H9 (cell line): ENCODE measurements at places on chromosomes 16 and 17.

GRCh38 chr17:74493331-74493833 lies 26.9 kb downstream of the CD300A start:
- DNase-seq: peak; percentile 89

GRCh38 chr17:50191359-50192143 lies 9.9 kb downstream of the COL1A1 start:
- no peak for DNase-seq

DNA sequence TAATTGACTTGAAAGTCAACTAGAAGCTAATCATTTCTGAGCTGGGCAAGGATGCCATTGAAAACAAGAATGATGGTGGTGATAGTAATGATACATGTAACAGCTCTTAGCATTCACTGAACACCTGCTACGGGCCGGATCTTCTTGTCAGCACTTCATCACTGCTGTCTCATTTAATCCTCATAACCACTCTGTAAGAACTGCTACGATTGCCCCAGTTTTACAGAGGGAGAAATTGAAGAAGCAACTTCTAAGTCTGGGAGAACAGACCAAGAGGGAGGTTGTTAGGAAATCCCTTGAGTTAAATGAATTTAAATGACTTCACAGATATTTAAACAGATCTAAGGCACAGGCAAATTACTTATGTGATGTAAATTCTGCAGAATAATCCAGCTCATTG lies 7.0 kb upstream of the GAN start:
- no peak for DNase-seq

- DNase-seq: no peak
These were observed 81.1 kb upstream of the DNAH17 start for GRCh38 chr17:78658281-78658785.

DNA sequence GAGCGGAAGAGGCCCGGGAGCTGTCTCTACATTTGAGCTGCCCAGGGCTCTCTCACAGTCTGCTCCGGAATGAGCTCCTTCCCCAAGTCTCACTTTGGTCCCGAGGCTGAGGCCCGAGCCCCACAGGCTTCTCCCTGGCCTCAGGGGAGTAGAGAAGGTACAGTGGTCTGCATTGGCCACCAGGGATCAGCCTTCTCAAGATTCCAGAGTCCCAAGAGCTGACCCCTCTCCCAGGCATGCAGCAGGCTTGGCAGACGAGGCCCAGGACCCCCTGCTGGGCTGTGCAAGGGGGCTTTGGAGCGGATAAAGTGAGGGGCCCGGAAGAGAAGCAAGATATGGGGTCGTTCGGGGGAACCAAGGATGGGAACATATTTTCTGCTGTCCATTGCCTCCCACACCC lies 3.1 kb downstream of the PRSS27 start:
- no peak for DNase-seq

- no peak for DNase-seq
These were observed 22.4 kb downstream of the SNX11 start for GRCh38 chr17:48129981-48130380.

- no peak for DNase-seq
These were observed 31.9 kb downstream of the GRIN2C start for GRCh38 chr17:74827800-74828199.

DNA sequence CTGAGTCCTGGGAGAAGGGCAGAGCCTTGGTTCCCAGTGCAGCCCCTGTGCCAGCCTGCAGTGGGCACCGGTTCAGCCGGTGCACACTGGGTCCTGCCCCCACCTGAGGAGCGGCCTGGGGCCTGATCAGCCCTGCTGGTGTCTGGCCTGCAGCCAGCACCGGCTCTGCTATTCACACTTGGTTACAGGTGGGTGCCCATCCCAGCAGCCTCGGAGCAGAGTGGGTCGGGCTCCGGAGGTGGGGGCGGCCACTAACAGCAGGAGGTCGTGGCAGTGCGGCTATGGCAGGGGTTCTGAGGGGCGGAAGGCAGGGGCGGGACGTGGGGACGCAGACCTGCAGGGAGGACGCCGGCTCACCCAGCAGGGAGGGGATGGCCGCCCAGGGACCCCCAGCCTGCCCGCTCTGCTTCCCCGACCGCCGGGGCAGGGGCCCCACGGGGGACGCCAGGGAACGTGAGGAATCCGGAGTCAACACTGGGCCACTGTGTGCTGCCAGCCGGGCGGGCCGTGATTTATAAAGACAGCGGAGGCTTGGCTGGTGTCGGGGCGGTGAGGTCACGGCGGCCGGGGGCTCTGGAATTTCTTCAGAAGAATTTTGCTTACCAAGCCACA lies 20.3 kb downstream of the METRNL start:
- no peak for DNase-seq

DNA sequence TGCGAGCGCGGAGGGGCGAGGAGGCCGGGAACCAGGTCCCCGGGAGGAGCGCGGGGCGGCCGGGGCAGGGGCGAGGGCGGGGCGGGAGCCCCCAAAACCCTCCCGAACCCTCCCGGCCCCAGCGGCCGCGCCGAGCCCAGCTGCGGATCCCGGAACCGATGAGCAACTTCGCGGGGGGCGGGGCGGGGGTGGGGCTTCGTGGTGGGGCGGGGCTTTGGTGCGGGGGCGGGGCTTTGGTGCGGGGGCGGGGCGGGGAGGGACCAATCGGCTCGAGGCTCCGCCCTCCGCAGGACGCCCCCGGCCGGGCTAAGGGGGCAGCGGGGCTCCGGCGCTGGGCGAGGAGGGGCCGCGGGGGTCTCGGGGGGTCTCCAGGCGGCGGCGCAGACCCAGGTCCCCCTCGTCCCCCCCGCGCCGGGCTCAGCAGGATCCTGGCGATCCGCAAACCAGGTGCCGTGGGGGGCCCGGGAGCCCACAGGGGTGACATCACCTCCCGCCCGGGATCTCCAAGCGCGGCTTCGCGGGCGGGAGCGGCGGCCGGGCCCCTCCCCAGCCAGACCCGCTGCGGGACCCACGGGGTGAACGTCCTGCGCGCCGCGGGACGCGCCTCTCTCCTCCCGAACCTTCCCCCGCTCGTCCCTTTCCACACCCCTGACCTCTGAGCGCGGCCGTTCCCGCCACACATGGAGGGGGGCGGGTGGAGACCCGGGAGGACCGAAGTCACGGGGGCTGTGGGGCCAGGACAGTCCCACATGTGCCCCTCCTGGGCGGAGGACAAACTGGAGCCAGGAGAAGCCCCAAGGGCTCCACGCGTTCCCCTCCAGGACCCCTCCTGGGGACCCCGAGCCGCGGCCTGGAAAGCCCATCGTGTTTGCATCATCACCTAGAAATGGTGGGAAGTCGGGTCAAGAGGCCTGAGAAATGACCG lies at the start of gene ABR:
Gene ABR (minus strand): TSS at position 164 of the 925 bp plus-strand sequence. CDS start 254 bp downstream, outside the sequence.
- peak; percentile 77 for DNase-seq

- DNase-seq: peak; percentile 26
These were observed 5.5 kb upstream of the TMEM92 start for GRCh38 chr17:50268743-50269275.

DNA sequence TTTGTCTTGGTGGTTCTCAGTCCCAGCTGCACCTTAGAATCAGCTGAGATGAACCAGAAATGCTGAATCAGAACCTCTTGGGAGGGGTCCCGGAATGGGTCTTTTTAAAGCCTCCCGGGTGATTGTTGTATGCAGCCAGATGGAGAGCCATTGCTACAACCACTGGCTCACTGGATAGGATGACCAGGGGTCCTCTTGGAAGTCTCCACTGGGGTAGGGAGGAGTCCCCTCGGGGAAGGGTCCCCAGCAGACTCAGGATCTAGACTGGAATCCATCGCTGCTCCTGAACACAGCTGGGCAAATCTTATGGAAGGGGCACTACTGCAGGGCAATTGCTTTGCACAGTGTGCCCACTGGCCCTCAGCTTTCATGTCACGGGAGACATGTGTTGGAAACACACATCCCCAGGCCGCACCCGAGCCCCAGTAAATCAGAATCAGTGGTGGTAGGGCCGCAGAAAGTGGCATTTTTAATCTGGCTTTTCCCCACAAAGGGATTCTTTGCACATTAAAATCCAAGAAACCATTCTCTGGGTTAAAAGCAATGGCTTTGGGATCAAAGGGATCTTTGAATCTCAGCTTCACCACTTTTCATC lies 117.3 kb downstream of the IRX5 start:
- DNase-seq: no peak

GRCh38 chr17:19551591-19552148 lies 18.0 kb downstream of the SLC47A1 start:
- DNase-seq: no peak

DNA sequence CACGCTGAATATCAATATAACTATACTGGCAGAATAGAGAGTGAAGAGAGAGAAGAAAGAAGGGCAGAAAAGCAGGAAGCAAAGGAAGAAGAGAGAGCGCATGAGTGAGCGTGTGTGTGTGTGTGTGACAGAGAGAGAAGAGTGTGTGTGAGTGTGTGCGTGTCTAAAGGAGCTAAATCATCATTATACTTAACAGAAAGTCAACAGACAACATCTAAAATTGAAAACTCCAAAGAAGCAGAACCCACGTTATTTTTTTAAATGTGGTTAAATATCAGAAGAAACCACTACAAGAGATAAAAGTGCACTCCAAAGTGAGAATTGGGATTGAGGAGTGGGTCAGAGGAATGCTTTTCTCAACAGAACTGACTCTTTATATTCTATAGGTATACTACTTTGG lies 77.2 kb downstream of the BRIP1 start:
- no peak for DNase-seq

DNA sequence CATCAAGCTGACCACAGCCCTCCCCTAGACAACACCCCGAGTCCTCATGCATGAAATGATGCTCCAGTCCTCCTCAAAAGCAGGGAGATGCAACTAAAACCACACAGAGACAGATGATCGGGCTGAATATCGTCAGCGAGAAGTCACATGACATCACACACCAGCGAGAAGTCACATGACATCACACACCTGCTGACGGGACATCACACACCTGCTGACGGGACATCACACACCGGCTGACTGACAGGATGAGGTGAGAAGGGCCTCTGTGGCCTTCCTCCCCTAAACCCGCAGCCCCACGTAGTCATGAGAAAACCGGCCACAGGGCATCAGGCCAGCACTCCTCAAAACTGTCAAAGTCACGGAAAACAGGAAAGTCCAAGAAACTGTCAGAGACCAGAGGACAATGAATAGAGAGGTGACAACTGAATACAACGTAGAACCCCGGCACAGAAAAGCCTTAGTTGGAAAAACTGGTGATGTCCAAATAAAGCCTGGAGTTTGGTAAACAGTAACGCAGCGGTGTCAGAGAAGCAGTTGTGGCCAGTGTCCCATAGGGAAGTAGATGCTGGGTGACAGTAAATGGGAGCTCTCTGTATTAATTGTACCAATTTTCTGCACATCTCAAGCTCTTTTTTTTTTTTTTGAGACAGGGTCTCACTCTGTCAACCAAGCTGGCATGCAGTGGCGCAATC lies 14.3 kb downstream of the LITAF start:
- no peak for DNase-seq

GRCh38 chr16:3548445-3548844 lies 28.8 kb downstream of the NLRC3 start:
- no peak for DNase-seq

DNA sequence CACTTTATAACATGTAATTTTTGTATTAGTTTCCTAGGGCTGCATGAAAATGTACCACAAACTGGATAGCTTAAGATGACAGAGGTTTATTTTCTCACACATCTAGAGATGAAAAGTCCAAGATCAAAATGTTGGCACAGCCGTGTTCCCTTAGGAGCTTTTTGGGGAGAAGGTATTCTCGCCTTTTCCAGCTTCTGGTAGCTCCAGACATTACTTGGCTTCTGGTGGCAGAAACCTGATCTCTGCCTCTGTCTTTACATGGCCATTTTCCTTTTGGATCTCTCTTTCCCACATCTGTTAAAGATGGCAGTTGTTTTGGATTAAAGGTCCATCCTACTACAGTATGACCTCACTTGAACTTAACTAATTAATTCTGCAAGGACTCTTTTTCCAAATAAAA lies 885.7 kb upstream of the CDH8 start:
- DNase-seq: no peak

GRCh38 chr16:14400285-14400977 lies 229.6 kb downstream of the PARN start:
- no peak for DNase-seq

DNA sequence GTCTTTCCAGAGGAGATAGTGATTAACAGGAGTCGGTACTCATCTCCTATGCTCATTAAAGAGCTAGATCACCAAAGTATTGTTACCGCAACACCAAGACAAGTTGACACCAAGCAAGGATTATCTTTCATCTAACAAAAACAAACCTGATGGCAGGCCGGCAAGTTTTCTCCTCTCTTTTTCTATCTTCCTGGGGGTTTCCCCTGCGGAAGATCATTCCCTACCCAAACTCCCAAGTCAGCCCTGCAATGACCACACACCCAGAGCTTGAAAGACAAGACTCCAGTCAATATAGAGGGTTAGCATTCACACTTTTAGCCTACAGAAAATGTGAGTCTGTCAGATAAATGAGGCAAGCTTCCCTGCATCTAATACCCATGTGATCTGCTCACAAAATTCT lies 312.1 kb downstream of the SOX9 start:
- no peak for DNase-seq
